ENCODE measurements at places on chromosomes 2 and 18.
A peak's percentile ranks its signal among the peaks of the same experiment; 100 is the strongest.

DNA sequence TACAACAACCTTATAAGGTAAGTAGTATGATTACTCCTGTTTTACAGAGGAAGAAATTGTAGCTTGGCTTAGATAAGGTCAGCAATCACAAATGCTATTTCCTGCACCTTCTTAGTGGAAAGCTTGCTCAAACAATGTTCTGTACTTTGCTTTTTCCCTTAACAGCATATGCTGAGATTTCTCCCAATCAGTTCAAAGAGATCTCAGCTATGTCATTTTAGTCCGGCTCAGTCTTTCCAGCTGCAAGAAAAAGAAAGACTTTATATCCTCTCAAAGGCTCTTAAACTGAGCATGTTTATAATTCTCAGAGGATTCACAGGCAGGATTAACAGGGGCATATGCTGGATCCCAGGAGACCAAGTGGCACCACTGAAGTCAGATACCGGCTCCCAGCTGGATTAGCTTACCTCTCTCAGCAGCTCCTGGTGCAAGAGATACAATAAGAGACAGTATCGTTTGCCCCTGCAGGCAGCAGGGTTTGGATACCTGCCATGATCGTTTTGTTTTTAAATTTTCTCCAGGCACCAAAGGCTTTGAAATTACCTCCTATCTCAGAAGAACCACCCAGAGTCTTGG, 29.5 kb downstream of the KIAA2012 start:
- DNase-seq: no peak

GRCh38 chr2:221596192-221596591, 24.1 kb upstream of the EPHA4 start:
- peak; percentile 61 for DNase-seq

GRCh38 chr2:169116327-169116726, 47.0 kb downstream of the DHRS9 start:
- no peak for DNase-seq

DNA sequence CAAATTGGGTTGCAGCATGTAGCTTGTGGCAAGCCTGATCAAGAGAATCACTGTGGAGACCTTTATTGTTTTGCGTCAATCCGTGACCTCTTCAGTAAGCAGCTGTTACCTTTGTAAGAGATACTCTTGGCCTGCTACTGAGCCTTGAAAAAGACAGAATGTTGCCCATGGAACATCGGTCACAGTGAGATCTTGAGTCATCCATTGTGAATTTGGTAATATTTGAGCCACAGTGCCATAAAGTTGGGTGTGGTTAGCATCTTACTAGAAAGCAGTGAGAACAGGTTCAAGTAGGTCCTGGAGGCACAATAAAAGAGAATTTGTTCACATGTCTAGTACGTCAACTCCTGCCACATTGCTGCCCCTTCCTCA, 12.7 kb upstream of the EFR3B start:
- DNase-seq: no peak

- DNase-seq: no peak
These were observed 1.8 kb upstream of the MERTK start for GRCh38 chr2:111896576-111896975.

- no peak for DNase-seq
These were observed 205.8 kb downstream of the SEPTIN10 start for GRCh38 chr2:109408043-109408335.
